ENCODE measurements at places on chromosomes 7 and 10.

GRCh38 chr10:113846036-113846435 is 7.8 kb downstream of the DCLRE1A start:
- no peak for DNase-seq

GRCh38 chr7:91603707-91604106 is 276.8 kb downstream of the MTERF1 start:
- DNase-seq, result no peak

GRCh38 chr10:98273057-98273850 is 5.3 kb upstream of the LOXL4 start:
- no peak for DNase-seq

DNA sequence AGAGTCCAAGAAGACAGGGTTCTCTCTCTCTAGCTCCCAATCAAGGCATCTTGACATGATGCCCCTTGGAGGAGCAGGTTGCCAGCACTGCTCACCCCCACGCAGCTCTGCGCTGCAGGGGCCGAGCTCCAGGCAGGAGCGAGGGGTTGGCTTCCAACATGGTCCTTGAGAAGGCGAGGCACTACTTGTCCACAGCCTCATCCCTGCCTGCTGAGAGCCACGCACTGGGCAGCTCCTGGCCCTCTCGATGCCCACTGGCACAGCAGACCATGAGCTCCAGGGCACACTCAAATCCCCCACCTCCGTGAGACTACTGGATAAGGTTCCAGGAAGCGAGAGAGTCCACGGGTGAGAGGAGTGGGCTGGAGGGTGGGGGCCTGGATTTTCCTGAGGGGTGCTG is 31.1 kb downstream of the RAMP3 start:
- no peak for DNase-seq

DNA sequence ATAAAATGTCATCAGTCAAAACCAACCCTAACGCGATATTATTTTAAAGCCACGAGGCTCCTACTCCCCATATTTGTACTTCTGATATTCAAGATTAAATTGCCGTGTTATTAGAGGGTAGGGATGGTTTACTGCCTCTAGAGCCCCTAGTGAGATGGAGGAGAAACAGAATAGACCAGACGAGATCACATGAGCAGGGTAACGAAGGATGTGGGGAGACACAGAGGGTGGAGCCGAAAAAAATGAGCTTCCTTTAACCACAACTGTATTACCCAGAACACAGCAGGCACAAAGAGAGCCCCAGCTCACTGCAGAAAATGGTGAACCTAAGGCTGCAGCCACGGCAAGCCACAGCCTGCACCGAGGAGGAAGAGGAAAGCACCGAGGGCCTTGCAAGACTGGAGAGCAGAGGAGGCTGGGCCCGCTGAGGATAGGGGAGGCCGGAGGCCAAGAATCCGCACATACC is 14.3 kb downstream of the ZC3HAV1 start:
- DNase-seq, result no peak

DNA sequence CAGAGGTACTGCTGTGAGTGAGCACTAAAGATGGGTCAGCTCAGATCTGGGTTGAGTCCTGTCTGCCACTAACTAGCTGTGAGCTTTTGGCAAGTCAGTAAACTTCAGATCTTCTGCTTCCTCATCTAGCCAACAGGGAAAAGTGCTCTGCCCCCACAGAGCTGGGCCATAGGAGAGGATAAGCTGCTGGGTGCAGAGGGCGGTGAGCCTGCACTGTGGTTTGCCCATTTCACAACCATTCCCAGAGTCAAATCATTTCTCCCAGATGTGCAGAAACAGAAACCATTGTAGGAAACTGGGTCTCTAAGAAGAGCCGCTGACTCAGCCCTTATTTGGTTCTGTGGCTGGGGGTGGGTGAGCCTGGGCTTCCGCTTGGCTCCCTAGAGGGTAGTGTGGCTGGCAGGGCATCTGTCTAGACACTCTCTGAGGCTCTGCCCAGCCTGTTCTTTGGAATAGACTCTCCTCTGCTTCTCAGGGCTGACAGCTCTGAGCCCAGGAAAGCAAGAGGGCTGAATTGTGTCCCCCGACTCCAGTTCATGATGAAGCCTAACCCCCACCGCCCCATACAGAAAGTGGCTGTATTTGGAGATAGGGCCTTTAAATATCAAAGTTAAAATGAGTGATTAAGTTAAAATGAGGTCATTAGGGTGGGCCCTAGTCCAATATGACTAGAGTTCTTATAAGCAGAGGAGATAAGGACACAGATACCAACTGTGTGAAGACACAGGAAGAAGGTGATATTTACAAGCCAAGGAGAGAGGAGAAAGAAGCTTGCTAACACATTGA is 29.5 kb upstream of the ARHGAP22 start:
- peak; percentile 35 for DNase-seq

GRCh38 chr7:121428855-121429489 is 32.9 kb upstream of the FAM3C start:
- peak; percentile 87 for DNase-seq

- no peak for DNase-seq
Measured at GRCh38 chr10:10798864-10799192, 218.8 kb upstream of the CELF2 start.

DNA sequence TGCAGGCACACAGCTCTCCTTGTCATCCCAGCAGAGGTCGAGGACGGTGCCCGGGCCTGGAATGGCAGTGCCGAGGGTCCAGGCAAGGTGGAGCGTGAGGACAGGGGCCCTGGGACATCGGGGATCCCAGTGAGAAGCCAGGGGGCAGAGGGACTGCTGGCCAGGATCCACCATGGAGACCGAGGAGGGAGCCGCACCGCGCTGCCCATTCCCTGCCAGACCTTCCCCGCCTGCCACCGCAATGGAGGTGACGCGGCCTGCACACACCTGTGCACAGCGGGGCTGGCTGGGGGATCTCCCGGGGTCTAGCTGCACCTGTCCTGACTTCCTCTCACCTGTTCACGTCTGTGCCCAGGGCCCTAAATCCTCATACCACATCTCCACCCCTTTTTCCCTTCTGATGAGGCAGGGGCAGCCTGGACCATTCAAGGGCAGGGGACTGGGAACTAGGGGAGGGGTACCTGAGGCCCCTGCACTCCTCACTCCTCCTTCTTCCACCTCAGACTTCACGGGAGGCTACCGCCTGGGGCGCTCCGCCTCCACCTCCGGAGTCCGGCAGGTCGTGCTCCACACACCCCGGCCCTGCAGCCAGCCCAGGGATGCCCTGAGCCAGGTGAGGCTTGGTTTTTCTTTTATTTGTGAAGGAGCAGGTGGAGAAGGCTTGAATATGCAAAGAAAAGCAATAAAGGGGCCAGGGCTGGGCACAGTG is 6.9 kb downstream of the NYAP1 start:
- DNase-seq, result no peak

- no peak for DNase-seq
Measured at GRCh38 chr10:6354168-6354772, 151.5 kb downstream of the PFKFB3 start.

DNA sequence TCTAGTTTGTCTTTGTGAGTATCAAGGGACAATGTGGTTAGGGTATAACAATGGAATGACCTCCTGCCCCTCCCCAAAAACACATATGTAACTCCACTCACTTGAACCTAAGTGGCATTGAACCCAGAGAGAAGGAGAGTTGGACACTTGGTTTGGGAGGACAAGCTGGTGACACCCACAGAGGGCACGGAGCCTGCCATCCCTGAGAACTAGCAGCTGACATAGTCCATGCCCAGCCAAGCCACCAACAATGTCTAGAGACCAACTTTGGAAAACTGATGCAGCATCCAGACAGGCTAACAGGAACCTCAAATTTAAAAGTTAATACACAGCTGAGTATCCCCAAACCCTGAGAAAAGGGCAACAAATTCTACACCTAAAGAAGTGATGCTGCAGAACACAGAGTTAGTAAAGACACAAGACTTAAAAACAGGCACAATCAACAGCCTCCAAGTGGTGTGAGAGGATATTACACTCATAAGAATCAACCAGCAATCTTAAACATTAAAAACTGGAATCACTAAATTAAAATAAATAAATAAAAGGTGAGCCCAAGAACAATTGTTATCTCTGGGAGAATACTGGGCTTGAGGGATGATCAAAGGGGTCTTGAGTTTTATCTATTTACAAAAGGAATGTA is 27.2 kb downstream of the NUDCD3 start:
- DNase-seq, result peak; percentile 20

GRCh38 chr10:76185471-76186301 is 754.3 kb downstream of the LRMDA start:
- no peak for DNase-seq

GRCh38 chr7:99618726-99619125 is 2.0 kb downstream of the ZSCAN25 start:
- peak; percentile 86 for DNase-seq

DNA sequence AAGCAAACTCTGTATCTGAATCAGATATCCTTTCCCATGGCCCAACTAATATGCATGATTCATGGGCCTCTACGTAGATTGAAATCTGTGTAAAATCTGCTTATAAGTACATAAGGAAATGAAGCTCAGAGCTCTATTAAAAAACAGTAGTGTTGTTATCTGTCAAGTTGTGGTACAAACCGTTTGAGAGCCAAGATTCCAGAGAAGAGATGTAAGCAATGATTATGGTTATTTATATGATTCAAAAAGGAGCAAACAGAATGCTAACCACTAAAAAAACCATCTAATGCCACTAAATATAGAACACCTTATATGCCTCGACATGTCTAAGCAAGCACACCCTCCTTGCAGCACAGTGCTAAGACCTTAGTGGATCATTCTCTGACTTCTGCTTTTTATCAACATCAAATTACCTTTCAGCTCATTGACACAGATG is 26.6 kb downstream of the RPP38 start:
- no peak for DNase-seq

DNA sequence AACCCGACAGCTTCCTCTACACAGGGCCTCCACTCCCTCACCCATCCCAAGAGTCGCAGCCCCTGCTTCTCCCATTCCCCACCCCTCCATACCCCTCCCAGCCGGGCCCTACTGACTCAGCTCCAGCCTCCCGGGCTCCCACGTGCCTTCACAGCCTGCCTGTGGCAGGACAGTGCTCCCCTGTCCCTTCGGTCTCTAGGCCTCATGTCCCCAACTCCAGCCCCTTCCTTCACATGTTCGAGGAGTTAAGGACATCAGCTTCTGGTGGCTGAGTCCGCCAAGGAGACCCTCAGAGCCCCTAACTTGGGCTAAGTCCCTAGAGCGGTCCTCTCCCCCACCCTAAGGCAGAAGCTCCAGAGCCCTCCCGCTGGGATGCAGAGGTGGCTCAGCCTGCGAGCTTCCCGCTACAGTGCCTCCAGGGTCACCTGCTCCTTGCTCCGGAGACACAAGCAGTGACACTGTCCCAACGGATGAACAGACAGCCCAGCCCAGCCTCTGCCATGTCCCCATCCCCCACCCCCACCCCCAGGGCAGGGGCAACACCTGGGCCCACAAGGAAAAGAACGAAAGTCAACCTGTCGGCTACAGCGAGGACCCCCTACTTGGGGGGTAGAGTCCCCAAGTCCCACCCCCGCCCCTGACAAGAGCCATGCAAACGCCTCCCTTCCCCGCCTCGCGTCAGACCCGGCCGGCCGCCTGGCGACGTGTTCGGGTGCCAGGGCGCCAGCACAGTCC is 716 bp downstream of the SMARCD3 start:
- DNase-seq, result no peak

DNA sequence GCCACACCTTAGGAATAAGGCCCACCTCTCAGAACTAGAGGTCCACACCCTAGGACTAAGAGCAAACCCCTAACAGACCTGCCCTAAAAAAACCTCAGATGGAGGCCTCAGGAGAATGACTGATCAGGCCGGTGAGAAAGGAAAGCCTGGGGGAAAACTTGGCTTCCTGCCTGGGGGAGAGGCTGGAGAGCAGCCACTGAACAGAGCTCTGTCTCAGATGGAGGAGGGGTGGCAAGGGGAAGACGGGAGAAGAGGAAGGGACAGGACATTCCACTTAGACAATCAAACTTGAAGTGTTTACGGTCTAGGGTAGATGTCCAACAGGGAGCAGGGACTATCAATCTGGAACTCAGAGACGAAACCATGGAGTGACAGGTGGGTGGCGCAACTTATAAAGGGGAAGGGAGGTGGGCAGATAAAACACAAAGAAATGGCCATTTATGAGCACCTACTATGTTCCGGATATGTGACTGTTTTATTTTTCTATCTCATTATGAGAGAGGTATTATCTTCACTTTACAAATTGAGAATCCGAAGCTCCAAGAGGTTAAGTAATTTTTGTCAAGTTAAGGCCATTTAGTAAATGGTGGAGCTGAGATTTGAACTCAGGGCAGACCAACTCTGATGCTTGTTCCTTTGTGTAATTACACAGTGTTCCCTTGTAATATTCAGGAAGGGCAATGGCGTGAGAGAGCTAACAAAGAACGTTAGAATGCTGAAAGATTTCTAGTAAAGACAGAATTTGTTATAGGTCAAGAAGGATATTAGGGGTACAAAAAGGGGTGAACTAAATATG is 82.6 kb downstream of the DNMBP start:
- DNase-seq, result no peak

- no peak for DNase-seq
Measured at GRCh38 chr7:13032576-13032975, 345.1 kb downstream of the ARL4A start.

GRCh38 chr7:74380720-74381119 is 73.0 kb upstream of the GTF2IRD1 start:
- peak; percentile 48 for DNase-seq

GRCh38 chr7:94633014-94633341 is 23.0 kb downstream of the SGCE start:
- no peak for DNase-seq

- DNase-seq, result no peak
Measured at GRCh38 chr10:51000976-51001375, 73.3 kb upstream of the PRKG1 start.

GRCh38 chr7:26612742-26613141 is 251.6 kb downstream of the SKAP2 start:
- no peak for DNase-seq

DNA sequence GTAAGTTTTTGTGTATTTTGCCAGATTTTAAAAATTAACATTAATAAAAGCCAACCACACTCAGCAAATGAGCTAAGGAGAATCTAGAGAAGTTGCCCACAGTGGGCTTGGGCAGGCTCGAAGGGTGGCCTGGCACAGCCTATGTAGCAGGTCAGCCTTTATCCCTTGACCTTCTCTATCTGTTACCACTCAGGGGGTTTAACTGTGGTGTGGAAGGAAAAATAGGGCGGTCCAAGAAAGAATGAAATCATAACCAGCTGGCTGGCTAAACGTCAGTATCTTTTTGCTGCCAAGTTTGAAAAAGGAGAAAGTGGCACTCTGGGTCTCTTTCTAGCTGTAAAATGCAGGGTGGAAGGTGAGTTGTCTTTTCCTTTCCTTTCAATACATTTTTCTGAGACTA is 130.3 kb upstream of the ASAH2 start:
- no peak for DNase-seq

- peak; percentile 29 for DNase-seq
Measured at GRCh38 chr7:47600199-47601118, 18.5 kb upstream of the TNS3 start.

- no peak for DNase-seq
Measured at GRCh38 chr10:89566095-89566950, 30.9 kb upstream of the SLC16A12 start.
